ENCODE measurements at places on chromosomes 6 and 20. TPM values are rescaled to one million over a fixed set of nuclear protein-coding genes. Genes with fewer than 3 reads are reported as not detected.

DNA sequence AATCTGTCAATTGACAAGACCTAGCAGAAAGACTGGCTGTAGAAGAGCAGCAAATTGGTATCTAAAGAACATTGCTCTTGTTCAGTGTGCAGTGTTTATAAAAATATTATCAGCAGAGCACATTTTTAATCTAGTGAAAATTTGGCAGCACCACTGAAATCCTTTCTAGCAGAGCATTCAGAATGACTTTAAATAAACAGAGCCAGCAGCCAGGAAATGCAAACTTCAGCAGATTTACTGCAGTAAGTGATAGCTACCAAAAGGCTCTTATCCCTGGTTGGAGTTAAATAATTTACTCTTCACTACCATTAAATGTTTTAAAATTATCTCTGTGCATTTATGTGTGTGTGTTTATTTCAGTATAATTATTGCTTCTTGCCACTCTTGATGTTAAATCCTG lies 590.9 kb upstream of the CITED2 start:
- no peak overlapping the region for H3K27ac ChIP-seq
- no peak overlapping the region for H3K4me3 ChIP-seq
- H3K36me3 ChIP-seq = no peaks in the 10 kb centered on the region
- peaks cover 16% of the 10 kb centered on the region for H3K4me1 ChIP-seq

GRCh38 chr20:25203871-25204320 lies 8.4 kb downstream of the ENTPD6 start:
- no peak overlapping the region for H3K27ac ChIP-seq
- H3K4me3 ChIP-seq = no peak overlapping the region
- H3K4me1 ChIP-seq = peaks cover 4% of the 10 kb centered on the region
- H3K36me3 ChIP-seq = no peaks in the 10 kb centered on the region

TRAPPC3L gene
- total RNA-seq = not detected

DNA sequence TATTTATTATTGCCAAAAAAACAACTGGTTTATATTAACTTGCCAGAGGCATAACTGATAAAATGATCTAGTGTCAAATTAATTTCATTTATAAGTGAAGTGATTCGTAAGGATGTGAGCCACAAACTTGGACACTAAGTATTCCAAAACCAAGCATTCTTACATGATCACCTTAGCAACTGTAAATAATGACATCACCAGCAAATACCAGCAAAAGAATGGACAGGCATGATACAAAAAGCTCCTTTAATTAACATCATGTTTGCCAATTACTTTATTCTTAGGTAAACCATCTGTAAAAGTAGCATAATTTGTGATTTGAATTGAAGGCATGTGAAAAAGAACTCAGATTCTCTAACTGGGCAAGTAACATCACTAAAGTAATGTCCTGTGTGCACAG lies 17.2 kb upstream of the FNDC1 start:
- no peaks in the 10 kb centered on the region for H3K4me1 ChIP-seq
- H3K27me3 ChIP-seq = no peaks in the 10 kb centered on the region
- no peak overlapping the region for H3K4me3 ChIP-seq

MEI4 gene
- 0.63 TPM for total RNA-seq

- H3K27me3 ChIP-seq = no peaks in the 10 kb centered on the region
- peak overlapping the region; percentile 70 for H3K4me3 ChIP-seq
- peaks cover 18% of the 10 kb centered on the region for H3K4me1 ChIP-seq
- DNase-seq = no peak
These were observed 1.6 kb downstream of the STX7 start for GRCh38 chr6:132511210-132511830.

DNA sequence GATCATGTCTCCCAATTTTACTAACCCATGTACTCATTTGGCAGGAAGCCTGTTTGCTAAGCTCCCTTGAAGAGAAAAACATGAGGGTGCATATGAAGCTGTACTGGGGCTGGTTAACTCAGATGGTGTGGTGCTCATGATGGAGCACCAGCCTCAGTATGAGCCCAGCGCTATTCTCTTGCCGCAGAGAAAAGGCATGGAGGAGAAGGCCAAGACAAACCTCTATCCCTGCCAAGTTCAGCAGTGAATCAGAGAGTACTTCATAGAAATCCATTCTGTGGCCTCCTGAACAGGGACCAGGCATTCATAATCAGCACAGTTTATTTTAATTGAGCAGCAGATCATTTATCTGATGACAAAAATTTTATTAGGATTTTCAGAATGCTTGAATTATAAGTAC lies 398.1 kb downstream of the LMBRD1 start:
- no peak overlapping the region for H3K4me3 ChIP-seq
- no peak for DNase-seq
- no peaks in the 10 kb centered on the region for H3K36me3 ChIP-seq
- H3K27me3 ChIP-seq = no peaks in the 10 kb centered on the region

DNA sequence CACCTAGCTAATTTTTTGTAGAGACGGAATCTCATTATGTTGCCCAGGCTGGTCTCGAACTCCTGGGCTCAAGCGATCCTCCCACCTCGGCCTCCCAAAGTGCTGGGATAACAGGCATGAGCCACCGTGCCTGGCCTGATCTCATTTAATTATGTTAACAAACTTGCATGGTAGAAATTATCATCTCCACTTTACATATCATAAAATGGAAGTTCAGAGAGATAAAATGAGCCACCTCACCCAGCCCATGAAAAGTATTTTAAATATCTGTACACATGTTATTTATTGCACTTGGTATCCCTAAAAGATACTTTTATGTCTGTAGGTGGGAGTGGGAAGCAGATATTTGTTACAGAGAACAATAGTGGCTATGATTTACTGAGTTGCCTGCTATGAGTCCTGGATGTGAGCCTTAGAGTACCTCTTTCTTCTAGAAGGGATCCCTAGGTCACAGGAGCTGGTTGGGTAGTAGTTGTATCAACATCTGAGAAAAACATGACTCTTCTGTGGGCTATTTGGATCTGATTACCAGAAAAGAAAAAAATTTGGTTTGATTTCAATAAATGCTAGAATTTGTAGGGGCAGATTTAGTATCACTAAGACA lies 52.4 kb upstream of the EIF2S2 start:
- H3K4me3 ChIP-seq = no peak overlapping the region
- H3K36me3 ChIP-seq = no peaks in the 10 kb centered on the region
- no peaks in the 10 kb centered on the region for H3K27me3 ChIP-seq
- DNase-seq = no peak
- H3K4me1 ChIP-seq = peaks cover 14% of the 10 kb centered on the region
- no peak overlapping the region for H3K27ac ChIP-seq

DNA sequence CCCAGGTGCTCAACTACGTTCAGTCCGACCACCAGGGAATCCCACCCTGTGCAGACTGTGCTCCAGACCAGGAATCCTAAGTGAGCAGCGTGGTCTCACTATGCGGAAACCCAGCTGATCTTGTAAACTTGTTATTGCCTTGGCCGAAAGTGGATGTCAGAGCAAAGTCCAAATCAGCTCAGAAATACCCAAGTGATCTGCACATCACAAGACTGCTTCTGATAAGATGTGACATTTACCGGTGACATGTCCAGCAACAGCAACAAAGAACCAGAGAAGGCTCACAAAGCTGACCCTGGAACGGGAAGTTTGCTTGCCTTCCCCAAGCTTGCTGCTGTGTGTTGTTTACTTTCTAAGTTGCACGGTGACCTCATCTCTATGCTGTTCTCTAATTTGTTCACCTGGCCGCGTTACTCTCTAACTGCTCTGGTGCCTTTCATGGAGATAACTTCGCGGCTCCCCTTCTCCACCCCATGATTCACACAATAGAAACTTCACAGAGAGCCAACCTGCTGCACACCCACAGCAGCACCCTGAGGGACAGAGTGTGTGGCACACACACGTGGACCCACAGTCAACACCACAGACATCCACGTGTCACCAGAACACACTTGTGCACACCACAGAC lies 1.7 kb downstream of the BNIP5 start:
- DNase-seq = no peak
- no peaks in the 10 kb centered on the region for H3K4me1 ChIP-seq
- H3K4me3 ChIP-seq = no peak overlapping the region
- H3K27ac ChIP-seq = no peak overlapping the region
- H3K36me3 ChIP-seq = no peaks in the 10 kb centered on the region
- H3K27me3 ChIP-seq = peaks cover 4% of the 10 kb centered on the region

RAB22A gene
- total RNA-seq = 6.0 TPM

ECHDC1 gene
- 77.1 TPM for total RNA-seq

OTOR gene
- not detected for total RNA-seq

GHRH gene
- not detected for total RNA-seq

DNA sequence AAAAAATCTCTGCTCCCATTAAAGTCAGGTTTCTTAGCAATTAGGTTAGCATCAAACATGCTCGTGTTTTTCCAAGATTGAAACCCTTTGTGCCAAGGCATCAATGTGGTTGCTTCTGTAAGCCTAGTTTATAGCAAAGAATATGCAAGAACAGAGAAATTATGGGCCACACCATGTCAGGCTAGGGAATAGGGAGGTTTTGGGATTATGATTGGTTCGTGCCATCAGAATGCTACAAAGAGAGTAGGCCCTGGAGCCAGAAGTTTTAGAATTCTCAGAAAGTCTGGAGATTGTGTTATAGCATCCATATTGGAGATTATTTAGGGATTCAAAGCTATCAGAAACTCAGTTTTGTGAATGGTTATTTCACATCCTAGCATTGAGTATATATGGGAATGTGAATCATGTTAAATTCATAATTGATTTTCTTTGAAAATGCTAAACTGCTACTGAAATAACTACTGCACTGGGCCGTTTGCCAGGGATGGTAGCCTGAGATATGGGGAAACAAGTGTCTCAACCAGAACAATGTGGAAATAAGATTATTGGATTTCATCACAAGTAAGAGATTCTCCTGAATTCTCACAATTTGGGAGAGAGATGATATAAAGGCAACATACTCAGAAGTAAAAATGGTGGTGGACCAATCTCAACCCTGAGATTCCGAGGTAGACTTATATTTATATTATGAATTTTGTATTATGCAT lies 45.3 kb downstream of the ZNF292 start:
- no peaks in the 10 kb centered on the region for H3K27me3 ChIP-seq
- DNase-seq = no peak
- H3K27ac ChIP-seq = no peak overlapping the region
- peaks cover 35% of the 10 kb centered on the region for H3K4me1 ChIP-seq
- H3K36me3 ChIP-seq = no peaks in the 10 kb centered on the region

DNA sequence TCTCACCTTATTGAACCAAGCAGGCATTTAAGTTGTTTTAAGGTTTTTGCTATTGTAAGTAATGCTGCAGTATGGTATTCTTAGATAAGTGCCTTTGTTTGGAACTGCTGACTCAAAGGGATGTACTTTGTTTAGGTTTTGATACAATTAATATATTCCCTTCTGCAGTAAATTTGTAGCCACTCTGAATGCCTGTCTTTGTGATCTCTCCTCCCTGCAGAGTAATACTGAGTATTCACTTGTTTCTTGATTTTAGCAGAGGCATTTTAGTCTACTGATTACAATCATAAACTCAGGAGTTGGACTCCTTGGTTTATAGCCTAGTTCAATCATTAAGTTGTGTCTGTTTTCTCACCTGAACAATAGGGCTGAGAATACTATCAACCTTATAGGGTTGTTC lies 13.4 kb downstream of the CDS2 start:
- H3K36me3 ChIP-seq = no peaks in the 10 kb centered on the region
- H3K27ac ChIP-seq = no peak overlapping the region
- no peak for DNase-seq
- H3K4me1 ChIP-seq = no peaks in the 10 kb centered on the region

DNA sequence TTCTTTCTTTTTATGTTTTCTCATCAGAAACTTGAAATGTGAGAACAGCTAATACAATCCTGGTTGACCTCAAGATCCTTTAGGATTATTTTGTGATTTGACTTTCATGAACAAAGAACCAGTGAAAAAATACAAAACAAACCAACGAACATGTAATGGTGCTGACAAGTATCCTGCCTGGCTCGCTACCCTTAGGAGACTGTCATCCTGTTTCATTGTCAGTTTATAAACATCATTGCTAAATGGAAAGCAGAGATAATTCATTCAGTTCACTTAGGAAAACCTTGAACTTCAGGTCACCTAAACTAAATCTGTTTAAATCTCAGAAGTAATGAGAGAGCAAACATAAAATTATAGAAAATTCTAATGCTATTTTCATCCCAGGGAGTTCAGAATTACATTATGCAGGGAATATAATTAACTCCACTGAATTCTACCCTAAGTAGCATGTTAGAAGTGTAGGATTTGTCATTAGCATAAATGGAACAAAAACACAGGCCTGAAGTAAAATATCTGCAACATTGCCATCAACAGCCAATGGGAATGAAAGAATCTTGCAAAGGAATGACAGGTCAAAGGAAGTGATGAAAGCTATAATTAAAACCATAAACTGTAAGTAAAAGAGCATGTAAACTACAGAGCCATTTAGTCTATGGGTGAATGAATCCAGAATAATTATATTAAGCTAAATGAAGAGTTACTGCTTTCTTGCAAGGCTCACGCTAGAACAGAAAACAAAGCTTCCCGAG lies 401.2 kb upstream of the MANEA start:
- H3K27ac ChIP-seq = no peak overlapping the region
- peaks cover 12% of the 10 kb centered on the region for H3K4me1 ChIP-seq
- H3K36me3 ChIP-seq = no peaks in the 10 kb centered on the region
- no peaks in the 10 kb centered on the region for H3K27me3 ChIP-seq
- DNase-seq = no peak
- no peak overlapping the region for H3K4me3 ChIP-seq

SYCP2 gene
- 2.1 TPM for total RNA-seq

- no peak overlapping the region for H3K4me3 ChIP-seq
- no peak for DNase-seq
- H3K27me3 ChIP-seq = no peaks in the 10 kb centered on the region
- H3K4me1 ChIP-seq = no peaks in the 10 kb centered on the region
These were observed 241.4 kb downstream of the CENPW start for GRCh38 chr6:126581316-126581715.

DNA sequence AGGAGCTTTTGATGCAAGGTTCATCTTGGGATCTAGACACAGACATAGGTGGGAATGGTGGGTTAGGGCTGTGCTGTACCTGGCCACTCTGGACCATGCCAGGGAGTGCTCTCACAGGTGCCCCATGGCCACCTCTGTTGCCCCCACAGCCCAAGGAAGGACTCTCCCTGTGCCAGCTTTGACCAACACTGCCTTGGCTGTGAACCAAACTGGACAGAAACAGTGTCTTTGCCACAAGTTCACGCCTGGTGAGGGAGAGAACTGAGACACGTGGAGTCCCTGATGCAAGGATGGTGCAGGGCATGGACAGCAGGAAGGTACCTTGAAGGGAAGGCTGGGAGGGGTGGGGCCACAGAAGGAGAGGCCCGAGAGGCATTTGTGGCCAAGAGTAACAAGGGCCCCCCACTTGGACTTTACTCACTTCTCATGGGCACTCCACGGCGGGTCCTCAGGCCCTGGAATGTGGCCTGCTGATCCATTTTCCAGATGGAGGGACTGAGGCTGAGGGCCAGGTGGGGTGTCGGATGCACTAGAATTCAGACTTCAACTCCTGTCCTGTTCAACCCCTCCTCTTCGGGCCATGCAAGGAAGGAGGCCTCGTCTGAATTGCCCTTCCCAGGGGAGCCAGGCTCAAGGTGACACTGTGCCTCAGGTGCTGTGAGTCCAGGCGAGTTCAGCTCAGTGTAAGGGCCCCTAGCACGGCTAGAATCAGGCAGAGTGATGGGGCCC lies 103.3 kb downstream of the YTHDF1 start:
- 0 out of 2 replicates have a peak, but pooled peaks cover 3% of the 10 kb centered on the region for H3K27me3 ChIP-seq
- H3K27ac ChIP-seq = no peak overlapping the region
- H3K36me3 ChIP-seq = no peaks in the 10 kb centered on the region
- DNase-seq = no peak

GRCh38 chr20:55242853-55243252 lies 762.5 kb downstream of the CBLN4 start:
- H3K27ac ChIP-seq = no peak overlapping the region
- no peaks in the 10 kb centered on the region for H3K27me3 ChIP-seq
- no peaks in the 10 kb centered on the region for H3K4me1 ChIP-seq
- H3K36me3 ChIP-seq = peaks cover 6% of the 10 kb centered on the region

Measured in GM23338 (cell line).